ENCODE measurements at places on chromosomes 3 and 15. TPM values are rescaled to one million over a fixed set of nuclear protein-coding genes. Genes with fewer than 3 reads are reported as not detected.

The UROC1 gene
- not detected for total RNA-seq

The EEFSEC gene
- 20.7 TPM for total RNA-seq

The TM4SF18 gene
- not detected for total RNA-seq

DNA sequence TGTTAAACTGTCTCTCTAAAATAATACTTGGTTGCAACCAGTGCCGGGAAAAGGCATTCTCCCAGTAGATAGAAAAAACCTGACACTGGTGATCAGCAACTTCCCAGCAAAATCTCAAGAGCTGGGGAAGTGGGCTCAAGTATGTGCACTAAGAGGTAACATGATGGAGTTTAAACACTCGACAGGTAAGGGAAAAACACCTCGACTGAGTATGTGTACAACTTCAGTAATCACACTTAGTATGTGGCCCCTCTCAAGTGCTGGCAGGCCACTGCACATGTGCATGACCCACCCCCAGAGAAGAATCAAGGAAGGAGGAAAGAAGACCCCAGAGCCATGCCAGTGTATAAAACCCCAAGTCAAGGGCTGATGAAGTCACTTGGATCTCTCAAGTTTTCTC is 27.4 kb downstream of the SPESP1 start:
- no peak for DNase-seq

DNA sequence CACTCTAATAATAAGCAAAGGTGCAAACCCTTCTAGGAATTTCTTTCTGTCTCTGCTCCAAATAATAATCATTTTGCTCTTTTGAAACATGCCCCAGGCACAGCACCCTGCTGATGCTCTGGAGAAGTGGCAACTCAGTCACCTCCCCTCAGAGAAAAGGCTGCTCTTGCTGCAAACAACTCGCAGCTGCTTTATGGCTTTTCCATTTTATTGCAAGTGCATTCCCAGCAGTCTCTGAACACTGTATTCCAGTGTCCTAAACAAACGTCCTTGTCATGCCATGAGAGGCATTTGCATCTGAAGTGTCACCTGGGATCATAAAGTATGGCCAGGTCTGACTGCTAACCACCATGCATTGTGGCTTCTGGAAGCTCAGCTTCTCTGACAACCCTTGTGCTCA is 358.1 kb upstream of the TRIM42 start:
- no peak for DNase-seq

- DNase-seq = no peak
Observed at GRCh38 chr15:81901319-81901718, 144.5 kb downstream of the MEX3B start.

DNA sequence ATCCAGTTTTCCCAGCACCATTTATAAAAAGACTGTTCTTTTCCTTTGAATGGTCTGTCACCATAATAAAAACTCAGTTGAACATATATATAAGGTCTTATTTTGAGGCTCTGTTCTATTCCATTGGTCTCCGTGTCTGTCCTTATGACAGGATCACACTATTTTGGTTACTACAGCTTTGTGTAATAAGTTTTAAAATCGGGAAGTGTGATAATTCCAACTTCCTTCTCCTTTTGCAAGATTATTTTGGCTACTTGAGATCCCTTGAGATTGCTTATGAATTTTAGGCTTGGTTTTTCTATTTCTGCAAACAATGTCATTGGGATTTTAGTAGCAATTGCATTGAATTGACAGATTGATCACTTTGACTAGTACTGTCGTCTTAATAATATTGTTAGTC is 35.7 kb downstream of the SACM1L start:
- DNase-seq = no peak
